ENCODE measurements at places on chromosomes 2 and 18.

- H3K4me3 ChIP-seq = no peak overlapping the region
- peaks cover 2% of the 10 kb centered on the region for H3K27me3 ChIP-seq
- no peaks in the 10 kb centered on the region for H3K4me1 ChIP-seq
- no peak overlapping the region for H3K27ac ChIP-seq
Measured at GRCh38 chr2:95017836-95018235, 7.7 kb upstream of the MAL start.

DNA sequence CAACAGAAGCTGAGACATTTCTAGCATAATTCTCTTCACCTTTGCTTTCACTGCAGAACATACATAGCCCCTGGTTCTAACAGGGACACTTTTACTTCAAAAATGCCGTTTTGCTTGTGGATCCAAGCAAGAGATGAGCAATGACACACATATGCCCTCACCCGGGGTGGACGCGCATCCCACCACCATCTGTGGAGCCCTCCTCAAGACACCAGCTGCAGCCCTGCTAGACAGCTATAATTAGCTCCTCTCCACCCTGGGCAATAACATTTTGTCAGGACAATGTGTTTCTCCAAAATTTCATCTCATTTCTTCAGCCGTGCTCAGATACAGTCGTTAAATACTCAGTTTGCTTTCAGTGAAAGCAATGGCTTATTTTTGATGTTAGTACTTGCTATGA is 368.7 kb upstream of the RAB6C start:
- no peak overlapping the region for H3K4me3 ChIP-seq
- no peak for DNase-seq
- H3K27me3 ChIP-seq = no peaks in the 10 kb centered on the region

DNA sequence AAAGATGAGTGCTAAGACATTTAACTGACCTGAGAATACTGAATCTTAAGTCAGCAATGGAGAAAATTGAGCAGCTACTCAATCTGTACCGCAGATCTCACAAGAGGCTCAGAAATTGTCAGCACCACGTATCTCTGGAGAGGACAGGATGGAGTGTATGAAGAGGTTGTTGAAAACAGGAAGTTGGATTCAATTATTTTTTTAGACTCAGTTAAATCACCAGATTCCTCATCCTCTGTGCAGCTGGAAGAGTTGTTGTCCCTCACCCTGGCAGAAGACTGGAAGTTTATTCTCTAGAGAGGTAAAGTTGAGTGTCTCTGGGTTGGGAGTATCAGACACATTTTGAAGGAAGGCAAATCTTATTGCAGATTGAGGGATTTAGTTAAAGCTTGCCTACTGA is 114.9 kb upstream of the NT5C1B start:
- DNase-seq = no peak
- H3K36me3 ChIP-seq = no peaks in the 10 kb centered on the region

GRCh38 chr2:97935719-97936161 is 60.0 kb downstream of the TMEM131 start:
- H3K27ac ChIP-seq = no peak overlapping the region
- H3K4me3 ChIP-seq = no peak overlapping the region
- H3K27me3 ChIP-seq = no peaks in the 10 kb centered on the region
- peaks cover 53% of the 10 kb centered on the region for H3K4me1 ChIP-seq
- DNase-seq = no peak
- H3K36me3 ChIP-seq = no peaks in the 10 kb centered on the region

GRCh38 chr2:8412082-8412481 is 269.8 kb upstream of the ID2 start:
- no peak overlapping the region for H3K4me3 ChIP-seq
- no peaks in the 10 kb centered on the region for H3K36me3 ChIP-seq
- no peak overlapping the region for H3K27ac ChIP-seq
- H3K27me3 ChIP-seq = no peaks in the 10 kb centered on the region

Measured in heart left ventricle (tissue), 16 donors.